ENCODE measurements at places on chromosomes 6 and 20.

DNA sequence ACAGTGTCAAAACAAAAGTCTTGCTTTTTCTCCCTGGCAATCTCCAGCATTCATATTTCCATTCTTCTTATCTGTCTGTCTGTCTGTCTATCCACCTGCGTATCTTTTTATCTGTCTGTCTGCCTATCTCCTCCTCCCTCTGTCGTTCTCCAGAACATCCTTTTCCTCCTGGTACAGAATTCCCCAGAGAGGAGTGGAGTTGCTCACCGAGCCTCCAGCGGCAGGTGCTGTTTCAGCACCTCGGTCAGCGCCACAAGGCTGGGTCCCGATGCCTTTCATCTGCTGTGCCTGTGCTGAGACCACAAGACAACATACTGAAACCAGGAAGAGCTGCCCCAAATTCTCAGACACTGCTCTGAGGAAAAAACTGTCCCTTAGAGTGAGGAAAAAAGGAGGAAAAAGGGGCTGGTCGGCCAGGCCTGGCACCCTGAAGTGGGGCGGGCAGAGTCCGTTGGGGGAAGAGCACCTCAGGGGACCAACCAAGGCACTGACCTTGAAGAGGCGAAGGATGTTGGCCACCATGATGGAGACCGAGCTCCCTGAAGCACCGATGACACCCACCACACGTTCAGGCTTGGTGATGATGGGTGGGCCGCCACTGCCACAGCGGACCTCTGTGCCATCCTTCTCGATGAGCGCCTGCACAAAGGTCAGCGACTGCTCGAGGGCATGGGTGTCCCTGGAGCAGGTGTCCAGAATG is 13.3 kb downstream of the GRM4 start:
- DNase-seq = no peak

GRCh38 chr6:166703149-166703710 is 76.2 kb upstream of the RPS6KA2 start:
- DNase-seq = no peak

GRCh38 chr6:150922137-150922536 is 56.6 kb downstream of the MTHFD1L start:
- no peak for DNase-seq

- no peak for DNase-seq
Observed at GRCh38 chr6:142760152-142760551, 184.8 kb downstream of the HIVEP2 start.

- DNase-seq = no peak
Observed at GRCh38 chr6:128323011-128323410, 197.4 kb downstream of the PTPRK start.

DNA sequence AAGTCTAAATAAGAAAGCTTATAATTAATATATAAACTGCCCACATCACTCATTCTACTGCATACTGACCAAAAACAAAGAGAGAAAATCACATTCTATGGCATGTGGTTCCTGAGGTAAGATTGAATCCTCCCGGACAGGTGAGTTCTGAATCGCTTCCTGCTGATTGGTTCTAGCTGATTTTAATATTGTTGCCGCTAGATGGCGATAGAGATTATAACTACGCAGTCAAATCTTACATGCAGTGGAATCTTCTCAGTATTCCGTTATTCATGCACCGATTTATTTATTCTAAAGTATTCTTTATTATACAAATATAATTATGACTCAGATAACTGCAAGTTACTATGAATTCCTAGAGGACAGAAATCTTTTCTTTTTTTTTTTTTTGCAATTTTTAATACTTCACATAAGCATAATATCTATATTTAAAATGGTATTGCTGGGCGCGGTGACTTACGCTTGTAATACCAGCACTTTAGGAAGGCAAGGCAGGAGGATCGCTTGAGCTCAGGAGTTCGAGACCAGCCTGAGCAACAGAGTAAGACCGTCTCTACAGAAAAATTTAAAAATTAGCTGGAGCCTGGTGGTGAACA is 24.2 kb upstream of the TMX4 start:
- peak; percentile 17 for DNase-seq

- DNase-seq = no peak
Observed at GRCh38 chr6:14105547-14105946, 12.0 kb upstream of the CD83 start.

DNA sequence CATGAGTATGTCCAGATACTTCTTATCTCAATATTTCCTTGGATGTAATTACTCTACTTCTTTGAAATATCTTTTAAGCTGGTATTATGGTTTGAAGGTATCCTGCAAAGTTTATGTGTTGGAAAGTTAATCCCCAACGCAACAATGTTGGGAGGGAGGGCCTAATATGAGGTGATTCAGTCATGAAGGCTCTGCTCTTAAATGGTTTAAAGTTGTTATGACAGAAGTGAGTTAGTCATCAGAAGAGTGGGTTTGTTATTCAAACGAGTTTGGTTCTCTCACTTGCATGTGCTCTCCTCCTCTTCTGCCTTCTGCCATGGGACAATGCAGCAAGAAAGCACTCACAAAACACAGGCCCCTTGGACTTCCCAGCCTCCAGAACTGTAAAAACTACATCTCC is 176.3 kb downstream of the KCNQ5 start:
- DNase-seq = no peak

GRCh38 chr6:96521306-96521643 is 331 bp upstream of the UFL1 start:
- DNase-seq = peak; percentile 12

DNA sequence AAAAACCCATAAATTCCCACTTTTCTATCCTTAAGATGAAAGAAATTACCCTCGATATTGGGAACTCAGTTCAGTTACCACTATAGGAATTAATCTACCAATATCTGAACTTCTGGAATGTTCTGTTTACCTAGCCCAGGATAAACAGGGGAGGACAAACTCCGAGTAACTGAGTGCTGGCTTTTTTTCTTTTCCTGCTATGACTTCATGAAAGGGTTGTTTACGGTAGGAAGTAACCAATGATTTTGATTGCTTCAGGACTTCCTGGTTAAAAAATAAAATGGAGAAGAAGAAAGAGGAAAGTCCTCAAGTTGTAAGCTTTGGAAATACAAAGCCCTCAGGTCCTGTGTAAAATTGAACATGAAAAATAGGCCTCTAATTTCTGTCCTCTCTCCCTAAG is 167.7 kb downstream of the ZNF217 start:
- no peak for DNase-seq

- no peak for DNase-seq
Observed at GRCh38 chr20:25313593-25313992, 65.7 kb downstream of the PYGB start.

GRCh38 chr6:83808005-83808404 is 45.2 kb upstream of the RIPPLY2 start:
- no peak for DNase-seq

- peak; percentile 47 for DNase-seq
Observed at GRCh38 chr6:144415835-144416237, 130.7 kb downstream of the UTRN start.

DNA sequence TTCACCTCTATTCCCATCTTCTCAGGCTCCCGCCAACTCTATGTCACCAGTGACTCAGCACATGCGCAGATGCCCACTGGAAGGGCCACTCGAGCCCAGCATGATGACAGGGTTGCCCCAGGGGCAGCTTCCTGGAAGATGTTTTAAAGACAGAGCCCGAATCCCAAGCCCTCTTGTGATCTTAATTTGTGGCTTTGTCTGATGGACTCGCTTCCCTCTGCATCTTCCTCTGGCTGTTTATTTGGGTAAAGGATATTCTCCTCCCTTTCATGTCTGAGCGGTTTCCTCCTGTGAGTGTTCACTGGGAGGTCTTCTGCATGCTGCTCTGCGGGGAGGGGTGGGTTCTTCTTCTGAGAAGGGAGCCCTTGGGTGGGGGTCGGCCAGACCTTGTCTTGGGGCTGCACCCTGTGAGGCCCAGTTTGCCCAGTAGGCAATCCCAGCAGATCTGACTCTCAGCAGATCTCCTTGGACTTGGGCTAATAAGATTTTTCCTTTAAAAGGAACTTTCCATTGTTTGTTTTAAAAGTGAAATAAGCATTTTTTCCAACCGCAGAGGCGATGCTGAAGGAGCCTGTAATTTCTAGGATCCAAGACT is 401.0 kb downstream of the CDC5L start:
- DNase-seq = no peak

DNA sequence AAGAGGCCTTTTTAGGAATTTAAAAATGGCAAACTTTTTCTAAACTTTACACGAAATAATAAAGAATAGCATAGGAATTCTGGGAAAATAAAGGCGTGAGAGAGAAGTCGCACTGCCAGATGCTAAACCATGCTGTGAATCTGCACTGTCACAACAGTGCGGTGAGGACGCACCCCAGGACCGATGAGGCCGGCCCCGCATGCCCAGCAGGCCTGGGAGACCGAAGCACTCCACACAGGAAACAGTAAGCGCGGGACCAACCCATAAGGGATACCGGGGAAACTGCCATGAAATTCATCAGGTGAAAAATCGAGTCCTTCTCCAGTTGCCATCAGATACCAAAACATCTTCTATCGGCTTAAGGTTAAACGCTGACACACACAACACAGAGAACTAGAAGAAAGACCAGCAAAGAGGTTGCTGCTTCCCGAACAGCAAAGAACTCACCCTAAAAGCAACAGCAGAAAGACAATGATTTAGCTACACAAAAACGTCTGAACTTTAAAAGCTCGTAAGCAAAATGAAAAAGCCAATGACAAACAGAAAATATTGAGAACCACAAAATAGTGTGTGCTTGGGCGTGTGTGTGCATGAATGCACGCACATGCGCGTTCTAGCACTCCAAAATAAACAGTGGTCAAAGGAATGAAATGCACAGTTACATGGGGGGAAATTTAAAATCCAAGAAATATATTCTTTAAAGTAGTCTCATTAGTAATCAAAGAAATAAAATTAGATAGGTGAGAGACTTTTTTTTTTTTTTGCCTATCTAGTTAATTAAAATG is 15.4 kb downstream of the RAMACL start:
- no peak for DNase-seq

DNA sequence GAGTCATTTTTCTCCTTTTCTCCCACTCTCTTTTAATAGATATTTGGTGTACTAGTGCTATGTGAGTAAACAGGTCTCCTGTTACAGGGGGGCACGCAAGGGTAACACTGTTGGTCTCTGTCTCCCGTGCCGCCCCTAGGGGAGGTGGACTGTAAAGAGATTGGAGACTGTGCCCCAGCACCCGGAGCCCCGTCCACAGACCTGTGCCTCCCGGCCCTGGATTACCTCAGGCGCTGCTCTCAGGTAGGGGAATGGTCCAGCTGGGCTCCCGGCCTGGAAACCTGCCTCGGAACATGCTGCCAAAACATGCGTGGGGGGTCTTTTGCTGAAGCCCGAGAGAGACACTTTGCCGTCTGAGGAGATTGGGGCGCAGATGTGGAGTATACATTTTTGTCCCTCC is 66.4 kb upstream of the SMIM28 start:
- DNase-seq = no peak

DNA sequence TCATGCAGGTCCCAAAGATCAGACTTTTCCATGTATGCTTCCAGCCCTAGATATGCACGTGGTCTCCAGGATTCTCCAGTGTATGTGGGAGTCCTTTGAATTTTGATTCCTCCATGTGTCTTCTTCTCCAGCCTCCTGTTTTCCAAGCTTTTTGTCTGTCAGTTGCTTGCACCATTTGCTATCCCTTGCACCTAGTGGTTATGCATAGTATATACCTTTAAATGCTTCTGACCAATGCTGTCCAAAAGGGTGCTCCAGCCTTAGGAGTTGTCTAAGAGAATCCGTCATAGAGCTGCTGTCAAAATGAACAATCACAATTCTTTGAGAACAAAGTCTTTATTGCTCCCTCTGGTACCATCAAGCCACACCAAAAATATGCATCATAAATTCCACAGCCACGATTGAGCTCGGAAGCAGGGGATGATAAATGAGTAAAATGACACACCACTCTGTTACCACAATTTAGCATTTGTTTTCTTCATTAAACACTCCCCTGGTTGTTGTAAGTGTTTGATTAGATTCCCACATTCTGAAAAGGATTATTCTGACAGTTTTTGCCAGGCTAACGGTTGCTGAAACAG is 706.2 kb upstream of the GJE1 start:
- DNase-seq = no peak

DNA sequence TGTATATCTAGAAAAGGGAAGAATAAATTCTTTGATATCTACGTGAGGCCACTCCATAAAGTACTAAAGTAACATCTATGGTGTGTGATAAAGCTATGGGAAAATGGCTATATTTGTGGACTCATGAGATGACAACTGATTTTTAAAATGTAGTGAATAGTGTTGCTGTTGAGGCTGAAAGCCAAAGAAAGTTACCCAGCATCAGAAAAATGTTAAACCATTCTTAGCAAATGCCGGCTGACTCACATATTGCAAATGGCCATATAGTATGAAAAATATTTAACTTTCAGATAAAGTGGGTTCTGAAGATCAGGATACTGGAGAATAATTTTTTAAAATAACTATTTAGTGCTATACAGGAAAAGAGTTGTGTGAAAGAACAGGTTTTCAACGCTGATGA is 129.9 kb upstream of the GRIK2 start:
- DNase-seq = no peak

DNA sequence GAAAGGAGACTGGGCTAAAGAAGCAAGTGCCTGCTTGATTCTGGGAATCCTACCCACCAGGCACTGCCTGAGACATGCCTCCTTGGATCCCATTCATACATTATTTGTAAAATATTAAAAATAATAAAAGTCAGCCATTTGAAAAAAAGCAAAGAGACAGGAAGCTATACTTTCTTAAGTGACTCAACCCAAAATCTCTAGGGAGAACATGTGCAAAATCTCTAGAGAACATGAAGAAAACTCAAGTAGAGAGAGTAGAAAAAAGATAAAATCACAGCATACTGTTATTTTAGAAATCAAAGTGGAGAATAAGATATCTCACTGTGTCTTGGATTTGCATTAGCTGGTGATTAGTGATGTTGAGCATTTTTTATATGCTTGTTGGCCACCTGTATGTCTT is 197.2 kb upstream of the GGTLC1 start:
- DNase-seq = no peak
